ENCODE measurements at places on chromosomes 13 and 19.

DNA sequence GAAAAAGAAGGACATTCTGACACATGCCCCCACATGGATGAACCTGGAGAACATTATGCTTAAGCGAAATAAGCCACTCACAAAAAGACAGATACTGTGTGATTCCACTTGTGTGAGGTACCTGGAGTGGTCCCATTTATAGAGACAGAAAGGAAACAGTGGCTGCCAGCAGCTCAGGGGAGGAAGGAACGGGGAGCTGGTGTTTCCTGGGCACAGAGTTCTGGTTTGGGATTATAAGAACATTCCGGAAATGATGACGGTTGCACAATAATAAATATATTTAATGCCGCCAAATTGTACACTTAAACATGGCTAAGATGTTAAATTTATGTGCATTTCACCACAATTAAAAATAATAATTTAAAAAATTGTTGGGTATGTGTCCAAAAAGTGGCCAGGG, 33.0 kb downstream of the SERP2 start:
- H3K36me3 ChIP-seq = no peaks in the 10 kb centered on the region
- no peak for DNase-seq
- no peak overlapping the region for H3K27ac ChIP-seq
- no peak overlapping the region for H3K4me3 ChIP-seq
- H3K27me3 ChIP-seq = no peaks in the 10 kb centered on the region

DNA sequence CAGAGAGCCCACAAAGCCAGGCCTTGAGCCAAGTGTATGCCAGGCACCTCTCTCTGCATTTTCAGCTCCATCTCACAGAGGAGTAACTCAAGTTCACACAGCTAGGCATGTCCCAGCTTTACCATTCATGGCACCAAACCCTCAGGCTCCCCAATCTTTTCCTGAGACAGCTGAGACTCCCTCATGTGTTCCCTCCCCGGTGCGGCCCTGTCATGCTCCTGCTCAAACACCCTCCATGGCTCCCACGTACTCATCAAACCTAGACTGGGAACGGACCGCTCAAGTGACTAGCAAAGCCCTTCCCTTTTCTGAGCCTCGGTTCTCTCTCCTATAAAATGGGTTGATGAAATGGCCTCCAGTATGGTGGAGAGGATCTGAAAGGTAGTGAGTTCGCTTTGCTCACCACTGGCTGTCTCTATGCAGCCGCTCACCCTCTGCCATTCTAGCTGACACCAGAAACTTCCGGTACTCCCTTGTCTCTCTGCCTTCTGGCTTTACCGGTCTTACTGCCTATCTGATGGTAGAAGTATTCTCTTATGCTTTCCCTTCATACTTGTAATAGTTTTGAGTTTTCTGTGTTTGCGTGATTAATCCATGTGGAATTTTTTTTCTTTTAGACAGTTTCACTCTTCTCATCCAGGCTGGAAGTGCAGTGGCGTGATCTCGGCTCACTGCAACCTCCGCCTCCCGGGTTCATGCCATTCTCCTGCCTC, 7.8 kb upstream of the SLC44A2 start:
- H3K36me3 ChIP-seq = no peaks in the 10 kb centered on the region
- no peak overlapping the region for H3K4me3 ChIP-seq
- DNase-seq = no peak
- no peaks in the 10 kb centered on the region for H3K27me3 ChIP-seq
- H3K27ac ChIP-seq = no peak overlapping the region

- H3K27me3 ChIP-seq = no peaks in the 10 kb centered on the region
- no peak overlapping the region for H3K4me3 ChIP-seq
- no peaks in the 10 kb centered on the region for H3K36me3 ChIP-seq
- H3K27ac ChIP-seq = no peak overlapping the region
- H3K4me1 ChIP-seq = peaks cover 10% of the 10 kb centered on the region
- DNase-seq = no peak
Measured at GRCh38 chr13:32086791-32087441, 55.3 kb downstream of the FRY start.

DNA sequence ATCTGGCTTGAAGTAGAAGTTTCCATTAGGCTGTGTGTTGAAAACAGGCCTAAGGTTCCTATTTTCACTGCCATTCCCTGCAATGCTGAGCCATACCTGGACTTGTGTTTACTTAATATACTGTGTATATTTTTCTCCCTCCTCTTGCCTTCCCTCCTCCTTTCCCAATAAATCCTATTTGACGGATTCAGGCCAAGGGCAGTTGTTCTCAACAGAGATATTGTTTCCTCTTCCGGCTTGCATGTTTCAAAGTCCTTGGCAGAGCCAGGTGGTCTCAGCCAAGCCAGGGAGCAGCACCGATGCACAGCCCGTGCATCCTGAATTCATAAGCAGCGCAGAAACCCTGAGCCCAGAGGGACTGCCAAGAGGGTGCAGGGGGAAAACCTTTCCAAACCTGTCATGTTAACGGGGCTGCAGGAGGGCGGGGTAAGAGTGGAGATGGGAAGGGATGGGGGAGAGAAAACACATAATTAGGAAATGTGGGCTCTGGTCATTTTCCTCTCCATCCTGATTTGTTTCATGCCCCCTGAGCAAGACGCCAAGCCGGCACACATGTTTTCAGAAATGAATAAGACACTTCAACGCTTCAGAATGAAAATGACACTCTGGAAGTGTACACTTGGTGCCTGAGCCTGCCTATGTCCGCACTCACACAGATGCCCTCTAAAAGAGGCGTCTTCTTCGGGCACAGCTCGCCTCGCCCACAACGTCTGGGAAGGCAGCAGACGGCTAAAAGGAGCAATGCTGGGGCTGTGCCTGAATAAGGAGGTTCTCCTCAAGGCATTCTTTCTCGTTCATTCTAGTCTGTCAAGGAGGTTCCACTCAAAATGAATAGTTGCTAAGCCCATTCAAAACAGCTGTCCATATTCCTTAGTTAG, 149.3 kb upstream of the UBL3 start:
- H3K4me3 ChIP-seq = no peak overlapping the region
- no peaks in the 10 kb centered on the region for H3K27me3 ChIP-seq
- no peaks in the 10 kb centered on the region for H3K36me3 ChIP-seq

- H3K4me3 ChIP-seq = no peak overlapping the region
- no peak overlapping the region for H3K27ac ChIP-seq
- no peaks in the 10 kb centered on the region for H3K36me3 ChIP-seq
- peaks cover 37% of the 10 kb centered on the region for H3K4me1 ChIP-seq
- peaks cover 4% of the 10 kb centered on the region for H3K27me3 ChIP-seq
Measured at GRCh38 chr19:48421548-48421947, 24.2 kb upstream of the GRWD1 start.

- peaks cover 4% of the 10 kb centered on the region for H3K4me1 ChIP-seq
- DNase-seq = no peak
- no peak overlapping the region for H3K27ac ChIP-seq
- H3K27me3 ChIP-seq = peaks cover 67% of the 10 kb centered on the region
Measured at GRCh38 chr19:6868351-6868750, 19.0 kb upstream of the ADGRE1 start.

DNA sequence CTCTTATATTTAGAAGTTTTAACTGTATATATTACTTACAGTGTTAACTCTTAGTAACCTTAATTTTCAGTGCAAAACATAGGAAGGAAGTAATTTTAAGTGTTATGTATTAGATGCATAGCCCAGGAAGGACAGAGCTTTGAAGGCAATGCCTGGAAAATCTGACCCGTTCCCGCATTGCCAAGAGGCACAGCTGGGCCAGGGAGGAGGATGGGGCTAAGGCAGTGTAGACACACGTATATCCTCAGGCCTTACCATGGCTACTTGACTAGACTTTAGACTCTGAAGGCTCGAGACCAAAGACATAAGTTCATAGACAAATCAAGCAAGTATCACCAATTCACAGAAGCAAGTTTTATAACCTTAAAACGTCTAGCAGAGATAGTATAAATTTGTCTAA, 1944.2 kb downstream of the OLFM4 start:
- H3K27me3 ChIP-seq = no peaks in the 10 kb centered on the region
- H3K36me3 ChIP-seq = no peaks in the 10 kb centered on the region
- no peak overlapping the region for H3K4me3 ChIP-seq
- no peaks in the 10 kb centered on the region for H3K4me1 ChIP-seq
- DNase-seq = no peak
- H3K27ac ChIP-seq = no peak overlapping the region

GRCh38 chr19:36081385-36081784, 26.7 kb downstream of the WDR62 start:
- no peak overlapping the region for H3K4me3 ChIP-seq
- H3K4me1 ChIP-seq = no peaks in the 10 kb centered on the region
- no peak overlapping the region for H3K27ac ChIP-seq
- H3K36me3 ChIP-seq = peaks cover 12% of the 10 kb centered on the region
- H3K27me3 ChIP-seq = no peaks in the 10 kb centered on the region

- H3K4me3 ChIP-seq = no peak overlapping the region
- H3K36me3 ChIP-seq = no peaks in the 10 kb centered on the region
- no peak for DNase-seq
- H3K27ac ChIP-seq = no peak overlapping the region
- H3K4me1 ChIP-seq = peaks cover 9% of the 10 kb centered on the region
Measured at GRCh38 chr13:20171364-20171763, 10.5 kb upstream of the GJA3 start.

DNA sequence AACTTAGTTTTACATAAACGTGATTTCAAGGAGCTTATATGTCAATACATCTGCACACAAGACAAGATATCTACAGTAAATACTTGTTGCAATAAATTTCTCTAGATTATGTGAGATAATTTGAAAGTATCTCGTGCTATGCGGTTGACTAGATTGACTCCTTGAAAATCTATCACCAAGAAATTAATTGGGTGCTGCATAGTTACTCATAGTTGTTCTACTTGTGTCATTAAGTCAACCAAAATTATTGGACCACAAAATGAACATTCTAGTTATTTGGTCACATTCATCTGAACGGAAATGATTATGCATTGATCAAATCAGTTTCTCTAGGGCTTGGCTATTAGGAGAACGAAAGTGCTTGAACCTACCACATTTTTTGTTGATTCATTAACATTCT, 2291.5 kb downstream of the PCDH9 start:
- no peaks in the 10 kb centered on the region for H3K4me1 ChIP-seq
- no peak overlapping the region for H3K27ac ChIP-seq
- no peak overlapping the region for H3K4me3 ChIP-seq
- H3K36me3 ChIP-seq = no peaks in the 10 kb centered on the region

GRCh38 chr13:60716313-60716712, 319.3 kb downstream of the TDRD3 start:
- H3K27ac ChIP-seq = no peak overlapping the region
- no peaks in the 10 kb centered on the region for H3K4me1 ChIP-seq
- DNase-seq = no peak
- H3K27me3 ChIP-seq = no peaks in the 10 kb centered on the region
- H3K4me3 ChIP-seq = no peak overlapping the region
- no peaks in the 10 kb centered on the region for H3K36me3 ChIP-seq

- no peak overlapping the region for H3K4me3 ChIP-seq
- peaks cover 32% of the 10 kb centered on the region for H3K4me1 ChIP-seq
- no peak overlapping the region for H3K27ac ChIP-seq
- no peak for DNase-seq
- no peaks in the 10 kb centered on the region for H3K27me3 ChIP-seq
Measured at GRCh38 chr19:48858984-48859710, 9.3 kb downstream of the PLEKHA4 start.

DNA sequence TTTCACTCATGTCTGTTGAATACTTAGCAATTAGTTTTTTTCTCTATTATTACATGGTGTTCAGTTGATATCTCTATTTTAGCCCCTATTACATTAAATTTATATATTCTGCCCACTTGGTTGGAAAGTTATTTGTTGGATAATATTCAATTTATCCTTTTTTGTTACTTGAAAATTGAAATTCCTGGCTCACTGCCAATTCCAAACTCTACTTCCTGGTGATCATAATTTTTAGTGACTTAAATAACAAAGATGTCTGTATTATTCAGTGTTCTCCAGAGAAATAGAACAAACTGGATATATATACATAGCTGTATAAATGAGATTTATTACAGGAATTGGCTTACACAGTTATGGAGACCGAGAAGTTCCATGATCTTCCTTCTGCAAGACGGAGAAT, 93.6 kb downstream of the GPC5 start:
- no peaks in the 10 kb centered on the region for H3K36me3 ChIP-seq
- H3K27me3 ChIP-seq = no peaks in the 10 kb centered on the region
- no peaks in the 10 kb centered on the region for H3K4me1 ChIP-seq
- no peak for DNase-seq
- H3K4me3 ChIP-seq = no peak overlapping the region
- H3K27ac ChIP-seq = no peak overlapping the region

GRCh38 chr19:4830768-4831265, 695 bp downstream of the TICAM1 start:
- peak overlapping the region; percentile 66 for H3K4me3 ChIP-seq
- no peak for DNase-seq
- peaks cover 23% of the 10 kb centered on the region for H3K27me3 ChIP-seq

DNA sequence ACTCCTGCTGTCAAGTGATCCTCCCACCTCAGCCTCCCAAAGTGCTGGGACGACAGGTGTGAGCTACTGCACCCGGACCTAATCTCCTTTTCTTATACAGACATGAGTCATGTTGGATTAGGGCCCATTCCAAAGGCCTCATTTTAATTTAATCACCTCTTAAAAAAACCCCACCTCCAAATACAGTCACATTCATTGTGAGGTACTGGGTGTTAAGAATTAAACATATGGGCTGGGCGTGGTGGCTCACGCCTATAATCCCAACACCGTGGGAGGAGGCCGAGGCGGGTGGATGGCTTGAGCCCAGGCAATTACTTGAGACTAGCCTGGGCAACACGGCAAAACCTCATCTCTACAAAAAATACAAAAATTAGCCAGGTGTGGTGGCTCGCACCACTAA, 46.6 kb downstream of the PIN1 start:
- no peak for DNase-seq
- no peaks in the 10 kb centered on the region for H3K27me3 ChIP-seq
- no peaks in the 10 kb centered on the region for H3K36me3 ChIP-seq
- no peak overlapping the region for H3K27ac ChIP-seq

DNA sequence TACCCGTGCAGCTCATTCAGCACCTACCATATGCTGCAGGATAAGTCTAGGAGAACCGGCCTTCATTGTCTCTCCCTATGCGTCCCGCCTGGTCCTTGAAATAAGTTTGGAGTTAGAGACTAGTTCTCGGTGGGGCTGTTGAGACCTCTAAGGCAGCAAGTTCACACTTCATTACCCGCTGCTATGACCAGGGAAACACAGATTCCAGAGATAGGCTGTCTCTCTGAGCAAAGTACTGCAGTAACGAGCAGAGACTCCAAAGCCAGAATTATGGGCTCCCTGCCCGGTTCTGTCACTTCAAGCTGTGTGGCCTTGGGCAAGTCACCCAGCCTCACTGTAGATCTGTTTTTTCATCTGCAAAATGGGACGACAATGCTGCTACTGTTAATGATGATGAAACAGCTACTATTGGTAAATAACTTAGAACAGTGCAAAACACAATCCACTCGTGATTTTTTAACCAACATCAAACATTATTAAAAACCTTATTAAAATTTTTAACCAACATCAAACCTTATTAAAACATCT, 184.1 kb downstream of the USP12 start:
- DNase-seq = no peak
- no peaks in the 10 kb centered on the region for H3K4me1 ChIP-seq
- H3K36me3 ChIP-seq = no peaks in the 10 kb centered on the region
- no peak overlapping the region for H3K4me3 ChIP-seq

- H3K27me3 ChIP-seq = no peaks in the 10 kb centered on the region
- H3K4me1 ChIP-seq = no peaks in the 10 kb centered on the region
- peaks cover 20% of the 10 kb centered on the region for H3K36me3 ChIP-seq
- DNase-seq = peak; percentile 79
- H3K4me3 ChIP-seq = no peak overlapping the region
Measured at GRCh38 chr19:19120308-19121231, 17.7 kb downstream of the TMEM161A start.

GRCh38 chr19:43622070-43622469, 2.6 kb upstream of the ZNF428 start:
- H3K4me3 ChIP-seq = no peak overlapping the region
- no peak overlapping the region for H3K27ac ChIP-seq
- H3K27me3 ChIP-seq = peaks cover 13% of the 10 kb centered on the region
- DNase-seq = no peak
- peaks cover 31% of the 10 kb centered on the region for H3K36me3 ChIP-seq
